ENCODE measurements at places on chromosomes 3 and 15.

GRCh38 chr3:32592696-32593353, 22.2 kb upstream of the DYNC1LI1 start:
- DNase-seq = no peak

- no peak for DNase-seq
Measured at GRCh38 chr3:24229468-24230221, 265.0 kb downstream of the THRB start.

DNA sequence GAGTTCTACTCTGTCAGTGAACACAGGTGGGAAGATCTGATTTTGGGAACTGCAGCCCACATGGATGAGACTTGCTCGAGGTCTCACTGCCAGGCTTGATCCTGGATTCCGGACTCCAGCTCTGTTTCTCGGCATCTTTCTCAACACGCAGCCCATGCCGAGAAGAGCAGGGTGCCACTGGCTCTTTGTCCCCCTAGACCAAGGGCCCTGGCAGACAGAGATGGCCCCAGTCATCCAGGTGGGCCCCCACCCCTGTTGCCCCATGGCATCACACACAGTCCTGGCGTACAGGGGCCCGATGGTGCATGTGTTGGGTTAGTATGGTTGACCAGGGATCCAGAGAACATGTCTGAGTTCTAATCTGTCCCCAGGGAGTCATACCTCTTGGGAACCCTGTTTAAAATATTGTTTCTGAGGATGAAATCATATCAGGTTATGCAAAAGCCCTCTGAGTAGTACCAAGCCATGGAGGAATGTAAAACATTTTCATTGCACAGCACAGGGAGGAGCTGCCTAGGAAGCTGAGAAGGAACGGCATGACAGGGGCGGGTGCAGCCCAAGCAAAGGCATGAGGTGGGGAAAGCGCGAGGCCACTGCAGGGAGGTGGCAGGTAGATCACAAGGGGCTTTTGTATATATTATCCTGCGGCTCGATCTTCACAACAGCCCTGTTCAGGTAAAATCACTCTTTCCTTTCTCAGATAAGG, 320.6 kb downstream of the UACA start:
- no peak for DNase-seq

DNA sequence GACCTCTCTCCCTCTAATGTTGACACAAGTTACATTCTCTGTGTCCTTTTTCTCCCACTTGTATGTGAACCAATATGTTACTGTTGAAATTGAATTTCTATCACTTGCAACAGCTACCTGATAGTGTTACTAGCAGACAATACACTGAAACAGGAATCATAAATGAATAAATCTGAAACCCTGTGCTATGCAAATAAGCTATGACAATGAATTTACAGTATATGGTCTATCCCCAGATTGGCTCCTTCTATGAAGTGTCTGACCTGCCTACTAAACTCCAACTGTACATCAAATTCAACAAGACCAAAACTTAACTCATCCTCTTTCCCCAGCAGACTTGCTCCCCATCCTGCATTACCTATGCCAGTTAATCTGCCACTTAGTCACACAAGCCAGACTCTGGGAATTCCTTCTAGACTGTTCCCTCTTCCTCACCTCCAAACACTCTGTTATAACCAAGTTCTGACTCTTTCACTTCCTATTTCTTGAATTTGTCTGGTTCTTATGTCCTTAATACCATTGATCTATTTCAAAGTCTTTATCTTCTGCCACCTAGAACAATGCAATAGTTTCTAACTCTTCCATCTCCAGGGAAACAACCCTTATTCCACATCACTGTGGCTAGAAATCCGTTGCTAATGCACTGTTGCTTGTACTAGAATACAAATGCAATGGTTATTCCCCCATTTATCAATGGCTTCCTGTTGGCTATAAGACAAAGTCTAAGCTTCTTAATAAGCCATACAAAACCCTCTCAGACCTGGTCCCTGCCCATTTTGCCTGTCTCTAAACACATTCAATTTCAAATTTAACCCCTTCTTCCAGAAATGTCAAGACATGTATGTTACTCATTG, 13.4 kb upstream of the ZNF639 start:
- DNase-seq = no peak

DNA sequence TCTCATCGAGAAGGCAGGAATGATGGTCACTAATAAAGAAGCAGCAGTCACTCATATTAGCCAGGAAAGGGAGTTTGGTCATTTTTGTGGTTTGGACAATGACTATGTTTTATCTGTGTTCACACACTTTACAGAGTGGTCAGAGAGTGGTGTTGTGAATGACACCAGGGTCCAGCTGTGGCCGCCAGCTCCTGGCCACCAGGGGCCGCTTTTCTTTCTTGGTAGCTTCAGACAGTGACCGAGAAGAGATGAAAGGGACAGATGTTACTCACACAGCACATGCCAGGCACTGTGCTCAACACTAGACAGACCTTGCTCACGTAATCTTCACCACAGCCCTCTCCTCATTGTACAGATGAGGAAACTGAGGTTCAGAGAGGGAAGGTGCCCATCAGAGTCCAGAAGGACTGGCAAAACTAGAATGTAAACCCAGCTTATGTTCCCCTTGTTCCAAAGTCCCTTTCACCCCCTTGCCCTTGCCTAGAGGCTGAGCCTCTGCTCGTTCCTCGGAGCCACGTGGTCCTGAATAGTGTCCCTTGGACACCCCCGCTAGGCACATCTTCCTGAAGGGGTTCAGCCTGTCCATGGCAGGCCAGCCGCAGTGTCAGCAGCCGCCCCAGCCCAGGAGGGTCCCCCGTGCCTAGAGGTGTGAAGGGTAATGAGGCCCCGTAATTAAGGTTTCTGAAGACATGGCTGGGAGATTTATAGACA, 55.6 kb downstream of the CYP11A1 start:
- DNase-seq = no peak

DNA sequence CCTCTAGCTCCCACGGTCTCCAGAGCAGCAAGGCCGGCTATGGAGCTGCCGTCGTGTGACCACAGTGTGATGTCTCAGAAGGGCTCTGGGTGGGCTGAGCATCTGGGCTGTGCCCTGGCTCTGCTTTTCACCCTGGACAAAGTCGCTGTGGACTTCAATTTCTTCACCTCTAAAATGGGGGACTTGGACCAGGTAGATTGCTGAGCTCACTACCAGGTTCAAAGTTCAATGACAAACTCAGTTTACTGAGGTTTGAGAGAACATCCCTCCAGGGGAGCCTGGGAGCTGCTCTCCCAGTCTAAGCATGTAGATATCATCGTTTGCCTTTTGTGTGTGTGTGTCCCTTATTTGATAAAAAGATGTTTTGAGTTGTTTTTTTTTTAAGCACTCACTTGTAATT, 25.1 kb downstream of the RLBP1 start:
- no peak for DNase-seq

DNA sequence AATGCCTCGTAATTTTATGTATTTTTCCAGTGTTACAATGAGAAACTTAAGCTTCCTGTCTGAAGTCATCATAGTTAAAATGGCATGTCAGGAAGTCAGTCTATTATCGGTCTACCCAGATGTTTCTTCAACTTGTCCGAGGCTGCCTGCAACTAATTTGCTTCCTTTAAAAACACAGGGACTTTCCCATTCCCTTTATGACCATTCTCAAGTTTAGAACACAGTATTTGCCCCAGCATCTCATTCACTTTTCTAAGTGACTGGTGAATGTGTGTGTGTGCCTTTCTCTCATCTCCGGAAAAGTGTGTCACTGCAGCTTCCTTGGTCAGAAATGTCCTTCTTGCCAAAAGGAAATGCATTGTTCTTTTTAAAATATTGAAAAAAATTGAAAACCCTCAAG, 466.6 kb downstream of the RAP2B start:
- DNase-seq = no peak

- no peak for DNase-seq
Measured at GRCh38 chr3:101074518-101074917, 81.3 kb upstream of the ABI3BP start.

DNA sequence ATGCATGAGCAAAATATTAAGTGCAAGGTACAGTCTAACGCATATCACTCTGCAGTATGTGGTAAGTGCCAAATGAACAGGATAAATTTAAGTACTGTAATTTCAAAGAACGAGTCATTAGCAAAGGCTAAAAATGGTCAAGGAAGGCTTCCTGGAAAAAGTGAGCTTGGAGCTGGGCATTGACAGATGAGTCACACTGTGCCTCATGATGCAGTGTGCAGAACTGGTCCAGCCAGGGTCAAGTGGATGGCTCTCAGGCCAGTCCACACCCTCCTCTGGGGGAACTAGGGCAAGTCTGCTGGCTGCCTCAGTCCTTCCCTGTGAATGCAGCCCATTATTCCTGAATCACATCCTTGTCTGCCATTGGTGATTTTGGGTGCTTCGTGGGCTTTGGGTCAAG, 76.3 kb downstream of the CACNA1D start:
- DNase-seq = no peak

- DNase-seq = no peak
Measured at GRCh38 chr15:34019369-34019990, 19.5 kb downstream of the AVEN start.

GRCh38 chr3:158768361-158768787, 33.5 kb upstream of the MFSD1 start:
- no peak for DNase-seq

DNA sequence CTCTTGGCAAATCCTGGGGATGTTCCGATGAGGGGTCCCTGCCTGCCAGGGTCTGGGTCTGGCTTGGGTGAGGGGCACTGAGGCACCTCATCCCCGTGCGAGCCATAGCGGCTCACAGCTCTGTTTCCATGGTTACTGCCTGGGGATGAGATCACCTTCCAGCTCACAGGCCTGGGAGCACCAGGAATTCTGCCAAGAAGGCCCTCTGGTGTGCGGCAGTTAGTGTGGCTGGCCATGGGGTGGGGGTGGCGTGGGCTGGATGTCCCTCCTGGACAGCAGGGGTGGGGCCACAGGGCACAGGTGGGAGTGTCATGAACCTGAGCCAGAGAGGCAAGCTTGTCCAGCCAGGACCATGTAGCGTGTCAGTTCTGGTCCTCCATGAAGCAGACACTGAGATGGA, 22.1 kb upstream of the PRR23E start:
- DNase-seq = no peak

DNA sequence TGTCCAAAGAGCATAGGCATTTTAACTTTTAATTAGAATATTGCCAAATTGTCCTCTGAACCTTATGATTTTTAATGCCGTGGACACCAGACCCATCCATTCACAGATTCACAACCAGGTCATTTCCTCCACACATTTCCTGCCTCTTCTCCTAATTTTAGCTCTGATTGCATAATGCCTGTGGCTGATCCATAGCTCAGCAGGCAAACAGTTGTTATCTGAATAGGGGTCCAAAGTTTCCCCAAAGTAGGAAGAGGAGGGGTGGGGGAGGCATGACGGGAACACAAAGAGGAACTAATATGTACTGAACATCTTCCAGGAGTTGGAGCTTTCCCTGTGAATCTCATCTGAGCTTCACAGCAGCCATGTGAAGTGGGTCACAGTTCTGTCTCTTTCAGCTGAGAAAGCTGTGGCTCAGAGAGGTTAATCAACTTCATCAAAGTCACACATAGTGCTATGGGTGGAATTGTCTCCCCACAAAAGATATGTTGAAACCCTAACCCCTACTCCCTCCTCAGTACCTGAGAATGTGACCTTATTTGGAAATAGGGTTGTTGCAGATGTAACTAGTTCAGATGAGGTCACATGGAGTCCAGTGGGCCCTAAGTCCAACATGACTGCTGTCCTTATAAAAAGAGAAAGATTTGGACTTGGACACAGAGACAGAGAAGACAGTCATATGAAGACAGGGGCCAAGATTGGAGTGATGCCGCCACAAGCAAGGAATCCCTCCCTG, 106.7 kb upstream of the AGBL1 start:
- no peak for DNase-seq

DNA sequence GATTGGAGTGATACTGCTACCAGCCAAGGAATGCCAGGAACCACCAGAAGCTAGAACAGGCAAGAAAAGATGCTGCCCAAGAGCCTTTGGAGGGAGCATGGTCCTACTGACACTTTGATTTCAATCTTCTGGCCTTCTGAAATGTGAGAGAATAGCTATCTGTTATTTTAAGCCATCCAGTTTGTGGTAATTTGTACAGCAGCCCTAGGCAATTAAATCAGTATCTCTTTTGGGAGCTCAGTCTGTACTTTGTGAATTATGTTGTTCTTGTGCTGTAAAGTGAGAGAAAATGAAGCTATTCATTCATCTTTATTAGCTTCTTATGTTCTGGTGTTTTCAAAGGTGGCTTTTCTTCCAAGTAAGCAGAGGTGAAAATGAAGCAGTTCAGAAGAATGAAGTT, 381.3 kb downstream of the PDCD6IP start:
- DNase-seq = no peak

GRCh38 chr15:66921319-66921915, 144.0 kb upstream of the SMAD3 start:
- no peak for DNase-seq

DNA sequence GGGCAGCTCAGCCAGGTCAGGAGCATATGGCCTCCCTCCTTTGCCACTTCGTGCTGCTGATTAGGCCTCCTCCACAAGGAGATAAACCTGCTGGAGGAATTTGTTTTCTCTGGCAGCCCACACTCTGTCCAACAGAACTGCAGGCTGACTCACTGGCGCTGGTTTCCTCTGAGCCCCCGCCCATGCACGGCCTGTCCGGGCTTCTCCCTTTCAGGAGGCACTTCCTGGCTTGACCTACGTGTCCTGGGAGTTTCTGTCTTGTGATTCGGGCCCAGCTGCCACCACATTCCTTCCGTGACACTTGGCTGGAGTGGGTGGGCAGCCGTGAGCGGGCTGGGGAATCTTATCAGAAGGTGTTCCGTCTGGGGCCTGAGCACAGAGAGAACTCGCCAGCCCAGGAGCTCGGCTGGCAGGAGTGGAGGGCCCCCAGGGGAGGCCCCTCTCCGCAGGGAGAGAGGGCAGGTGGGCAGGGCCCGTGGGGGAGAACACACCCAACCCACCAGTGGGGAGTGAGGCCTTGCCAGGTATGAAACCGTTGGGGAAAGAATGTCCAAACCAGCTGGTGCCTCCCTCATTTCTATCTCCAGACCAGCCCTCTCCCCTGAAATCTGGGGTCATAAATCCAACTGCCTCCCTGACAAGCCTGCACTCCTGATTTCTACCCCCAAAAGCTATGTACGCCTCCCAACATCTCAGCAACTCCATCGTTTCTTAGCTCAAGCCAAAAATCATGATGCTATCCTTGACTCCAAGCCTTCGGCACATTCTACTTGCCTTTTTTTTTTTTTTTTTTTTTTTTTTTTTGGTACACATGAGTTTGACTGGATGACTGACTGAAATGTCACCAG, 110.6 kb upstream of the MEF2A start:
- no peak for DNase-seq
